ENCODE measurements at places on chromosomes 5 and 9.

- no peak for DNase-seq
Observed at GRCh38 chr9:131480258-131480657, 22.5 kb upstream of the POMT1 start.

DNA sequence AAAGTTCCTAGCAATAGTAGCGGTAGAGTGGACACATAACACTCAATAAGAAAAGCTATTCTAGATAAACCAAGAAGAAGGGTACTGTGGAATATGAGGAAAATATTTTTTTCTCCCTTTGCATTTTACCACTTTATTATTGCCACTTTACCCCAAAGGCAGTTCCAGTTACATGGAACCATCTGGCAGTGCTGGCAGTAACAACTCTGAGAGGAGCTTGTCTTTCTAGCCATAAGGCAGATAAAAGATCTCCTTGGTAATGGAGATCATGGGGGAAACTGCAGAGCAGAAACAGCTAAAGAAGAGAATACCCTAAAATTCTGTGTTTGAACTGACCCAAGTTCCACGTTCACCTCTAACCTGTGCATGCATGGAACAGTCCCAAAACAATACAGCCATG, 38.5 kb downstream of the UBTD2 start:
- no peak for DNase-seq

DNA sequence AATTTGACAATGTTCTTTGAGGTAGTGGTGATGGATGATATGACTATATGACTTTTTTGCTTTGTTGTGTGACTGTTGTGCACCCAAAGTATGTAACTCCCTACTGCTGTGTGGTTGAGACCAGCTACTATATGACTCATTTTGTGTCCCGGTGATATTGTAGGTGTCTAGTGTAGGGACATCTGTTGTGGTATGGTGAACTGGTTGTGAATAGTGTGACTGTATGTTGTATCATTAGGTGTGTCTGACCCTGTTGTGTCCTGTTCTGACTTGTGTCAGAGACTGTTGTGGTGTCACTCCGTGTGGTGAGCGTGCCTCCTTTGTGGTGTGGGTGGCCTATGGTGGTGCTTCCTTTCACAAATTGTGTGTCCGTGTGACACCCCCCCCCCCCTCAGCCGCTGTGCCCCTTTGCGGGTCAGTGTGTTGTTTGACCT, 11.2 kb upstream of the CXXC5 start:
- no peak for DNase-seq

- no peak for DNase-seq
Observed at GRCh38 chr9:105157171-105157583, 87.3 kb upstream of the SLC44A1 start.

GRCh38 chr5:149202910-149203451, 61.7 kb downstream of the ABLIM3 start:
- no peak for DNase-seq

- no peak for DNase-seq
Observed at GRCh38 chr9:130483371-130483971, 38.7 kb downstream of the ASS1 start.

DNA sequence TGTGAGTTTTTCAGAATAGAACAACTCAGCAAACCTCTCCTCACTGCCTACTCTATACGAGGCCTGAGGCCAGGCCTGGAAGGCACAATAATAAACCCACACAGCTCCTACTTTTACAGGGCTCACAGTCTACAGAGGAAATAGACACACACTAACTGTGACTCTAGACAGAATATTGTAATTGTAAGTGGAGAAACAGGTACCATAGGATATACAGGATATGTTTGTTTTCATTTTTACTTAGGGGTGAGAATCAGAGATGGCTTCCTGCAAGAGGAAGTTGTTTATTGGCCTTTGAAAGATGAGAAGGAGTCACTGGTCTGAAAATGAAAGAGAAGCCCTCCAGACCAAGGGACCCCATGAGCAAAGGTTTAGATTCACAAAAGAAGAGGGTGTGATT, 35.8 kb upstream of the TGFBR1 start:
- DNase-seq = no peak

- DNase-seq = no peak
Observed at GRCh38 chr5:17234374-17234773, 16.9 kb downstream of the BASP1 start.

DNA sequence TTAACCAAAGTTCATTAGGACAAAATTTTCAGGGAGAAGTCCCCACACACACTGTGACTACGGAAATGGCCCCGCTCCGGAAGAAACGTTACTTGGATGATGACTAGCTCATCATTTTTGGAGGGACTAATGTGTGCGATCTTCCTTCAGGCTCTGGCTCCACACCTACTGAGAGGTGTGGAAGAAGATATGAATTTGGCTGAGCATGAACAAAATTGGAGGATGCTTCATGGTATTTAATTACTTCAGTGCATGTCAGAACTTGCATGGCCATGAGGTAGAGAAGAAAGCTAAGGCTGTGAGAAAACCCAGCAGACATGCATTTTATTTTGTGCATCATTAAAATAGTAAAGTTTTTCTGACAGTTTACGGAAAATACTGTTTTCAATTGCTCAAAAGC, 202.1 kb upstream of the TLE4 start:
- no peak for DNase-seq

GRCh38 chr5:169836835-169837536, 143.3 kb downstream of the INSYN2B start:
- no peak for DNase-seq

DNA sequence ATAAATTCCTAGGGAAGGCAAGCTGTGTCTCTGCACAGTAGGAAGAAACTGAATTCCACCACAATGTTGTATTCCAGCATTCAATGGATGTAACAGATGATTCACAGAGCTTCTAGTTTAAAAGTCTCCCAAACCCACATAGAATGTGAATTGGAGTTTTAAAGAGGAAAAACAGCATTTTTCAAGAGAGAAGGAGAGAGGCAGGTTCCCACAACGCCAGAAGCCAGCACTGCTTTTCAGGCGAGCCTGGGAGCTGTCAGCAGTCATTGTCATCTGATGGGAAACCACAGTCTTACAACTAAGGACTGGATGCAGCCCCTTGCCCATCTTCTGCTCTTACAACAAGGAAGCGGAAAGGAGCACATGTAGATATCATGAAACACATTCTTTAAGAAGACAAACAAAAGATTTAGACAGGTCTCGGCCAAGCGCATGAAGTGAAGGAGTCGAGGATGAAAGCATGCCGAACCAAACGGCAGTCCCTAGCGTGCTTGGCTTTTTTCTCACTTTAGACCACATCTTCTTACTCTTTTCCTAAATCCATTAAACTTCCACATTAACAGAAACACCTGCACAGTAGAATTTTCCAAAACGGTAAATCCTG, 638 bp downstream of the DIRAS2 start:
- no peak for DNase-seq

- DNase-seq = no peak
Observed at GRCh38 chr9:6239048-6239461, 23.4 kb downstream of the IL33 start.

DNA sequence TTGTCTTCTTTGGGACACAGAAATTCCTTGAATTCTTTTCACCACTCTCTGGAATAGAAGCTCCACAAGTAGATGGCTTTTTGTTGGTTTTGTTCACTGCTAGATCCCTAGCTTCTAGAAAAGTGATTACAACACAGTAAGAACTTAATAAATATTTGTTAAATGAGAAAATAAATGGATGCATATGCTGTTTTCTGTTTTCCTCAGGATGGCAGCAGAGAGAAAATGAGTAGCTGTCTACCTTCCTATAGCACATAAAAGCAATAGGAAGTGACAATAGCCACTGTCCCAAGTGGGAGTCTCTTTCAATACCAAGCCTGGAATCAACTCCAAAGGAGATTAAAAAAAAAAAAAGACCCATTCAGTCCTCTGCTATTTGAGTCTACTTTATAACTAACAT, 100.6 kb upstream of the NREP start:
- DNase-seq = no peak

- DNase-seq = no peak
Observed at GRCh38 chr9:81480828-81481604, 208.3 kb downstream of the TLE1 start.

DNA sequence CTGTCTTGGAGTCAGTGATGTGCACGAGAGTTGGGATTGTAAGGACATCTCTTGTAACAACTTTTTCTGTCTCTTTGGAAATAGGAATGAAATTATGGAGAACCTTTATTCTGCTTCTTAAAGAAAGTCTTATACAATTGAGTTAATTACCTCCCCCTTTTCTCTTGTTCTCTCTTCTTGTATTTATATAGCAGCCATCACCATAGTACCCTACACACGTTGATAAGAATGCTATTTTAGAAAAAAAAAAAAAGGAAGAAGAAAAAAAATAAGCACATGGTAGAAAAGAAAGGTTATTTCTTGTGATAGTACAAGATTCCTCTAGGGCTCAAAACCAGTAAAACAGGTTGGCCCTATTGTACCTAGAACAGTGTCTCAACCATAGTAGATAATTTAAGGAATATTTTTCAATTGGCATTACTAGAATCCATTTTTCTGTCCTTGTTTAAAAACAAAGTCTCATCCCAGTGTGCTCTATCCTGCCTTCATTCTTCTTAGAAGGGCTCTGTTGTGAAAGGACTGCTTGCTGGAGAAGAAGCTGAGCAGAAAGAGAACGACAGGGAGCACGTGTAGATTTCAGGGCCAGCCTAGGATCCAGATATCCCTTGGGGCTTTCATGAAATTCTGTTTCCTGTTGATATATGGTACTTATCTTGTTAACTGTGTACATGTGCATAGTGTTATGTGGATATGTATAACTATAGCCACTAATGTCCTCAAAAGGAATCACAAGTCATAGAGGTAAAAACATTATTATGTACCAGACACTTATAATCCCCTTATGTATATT, 392.3 kb upstream of the MEF2C start:
- DNase-seq = no peak

DNA sequence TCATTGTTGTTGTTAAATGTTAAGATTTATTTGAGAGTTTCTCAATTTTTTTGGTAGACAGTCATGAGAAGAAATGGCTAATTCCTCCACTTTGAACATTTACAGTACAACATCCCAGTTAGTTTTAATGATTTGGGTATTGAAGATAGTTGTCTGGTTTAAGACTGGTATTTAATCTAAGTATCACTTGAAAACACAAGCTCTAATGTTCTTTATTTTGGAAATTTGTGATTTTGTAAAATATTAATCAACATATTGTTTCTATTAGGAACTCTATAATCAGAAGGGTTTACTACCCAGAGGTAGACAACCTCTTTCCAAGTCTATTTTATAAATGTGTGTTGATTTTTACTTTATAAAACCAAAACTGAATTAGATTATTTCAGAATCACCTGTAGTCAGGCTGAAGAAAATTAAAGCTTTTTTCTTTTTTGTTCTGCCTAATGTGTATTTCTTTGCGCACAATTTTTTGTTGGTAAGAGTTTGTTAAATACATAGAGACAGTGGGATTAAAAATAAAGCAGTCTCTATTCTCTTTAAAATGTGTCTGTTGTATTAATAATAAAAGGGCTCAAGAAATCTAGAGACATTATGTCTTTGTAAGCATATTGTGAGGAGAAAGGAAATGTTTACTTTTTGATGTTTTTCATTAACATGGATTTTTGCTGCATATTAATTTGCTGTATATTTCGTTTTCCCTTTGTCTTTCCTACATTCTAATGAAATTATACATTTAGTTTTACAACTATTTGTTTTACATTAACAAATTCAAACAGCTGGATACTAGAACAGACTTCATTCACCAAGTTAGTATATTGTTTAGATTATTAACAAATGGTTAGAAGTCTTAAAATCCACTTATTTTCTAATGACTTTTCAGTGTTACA, 3.9 kb upstream of the PURA start:
- DNase-seq = no peak

GRCh38 chr9:79632705-79633104, 60.9 kb downstream of the TLE4 start:
- DNase-seq = no peak

DNA sequence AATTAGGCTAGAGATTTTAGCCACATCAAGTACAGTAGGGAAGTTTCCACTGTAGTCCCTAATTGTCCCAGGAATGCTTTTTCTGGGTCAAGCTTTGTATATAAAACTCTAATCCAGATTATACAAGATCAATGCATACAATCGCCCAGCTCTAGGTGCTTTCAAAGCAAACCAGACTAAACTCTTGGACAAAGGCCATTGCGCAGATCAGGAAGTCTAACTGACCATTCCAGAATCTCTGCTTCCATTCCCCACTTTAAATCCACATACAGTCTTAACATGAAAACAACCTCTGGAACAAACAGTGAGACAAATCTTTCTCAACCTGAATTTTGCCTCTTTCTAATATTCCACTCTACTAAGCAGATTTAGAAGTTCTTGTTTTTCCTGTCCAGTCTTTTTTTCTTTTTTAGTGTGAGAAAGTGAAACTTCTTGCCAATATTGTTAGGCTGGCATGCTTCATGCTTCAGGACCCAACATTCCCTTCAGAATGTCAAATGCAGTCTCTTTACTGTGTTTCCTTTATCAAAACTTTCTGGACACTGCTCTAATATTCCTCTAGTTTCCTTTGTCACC, 76.1 kb downstream of the ITGA1 start:
- DNase-seq = no peak

- peak; percentile 78 for DNase-seq
Observed at GRCh38 chr9:6759185-6759977, 1.6 kb downstream of the KDM4C start.

DNA sequence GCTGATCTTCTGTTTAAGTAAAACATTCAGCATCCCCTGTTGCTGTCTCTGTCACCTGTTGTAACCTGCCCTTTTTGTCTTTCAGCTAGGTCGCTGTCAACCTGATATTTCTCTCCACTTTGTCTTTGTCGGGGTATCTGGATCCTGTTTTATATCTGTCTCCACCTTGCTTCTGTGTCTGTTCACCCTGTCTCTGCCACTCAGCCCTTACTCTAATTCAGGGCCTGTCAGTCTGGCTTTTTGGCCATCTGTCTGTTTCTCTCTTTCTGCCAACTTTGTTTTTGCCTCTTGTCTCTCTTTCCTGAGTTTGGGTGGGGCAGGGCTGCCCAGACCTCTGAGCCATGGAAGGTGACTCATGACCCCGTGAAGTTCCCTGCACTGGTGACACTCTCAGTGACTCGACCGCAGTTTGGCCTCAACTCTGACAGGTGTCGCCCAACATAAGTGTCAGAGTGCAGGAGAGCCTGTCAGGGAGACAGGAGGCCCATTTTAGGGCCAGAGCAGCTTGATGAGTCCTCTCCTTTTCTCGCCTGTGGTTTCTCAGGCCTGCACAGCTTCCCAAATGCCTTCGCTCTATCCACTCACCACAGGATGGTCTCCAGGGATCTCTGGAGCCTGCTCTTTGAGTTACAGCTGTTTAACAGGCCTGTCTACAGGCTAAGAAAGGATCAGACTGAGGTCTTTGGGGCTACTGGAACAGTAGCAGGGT, 868 bp downstream of the ZBTB43 start:
- DNase-seq = peak; percentile 67

DNA sequence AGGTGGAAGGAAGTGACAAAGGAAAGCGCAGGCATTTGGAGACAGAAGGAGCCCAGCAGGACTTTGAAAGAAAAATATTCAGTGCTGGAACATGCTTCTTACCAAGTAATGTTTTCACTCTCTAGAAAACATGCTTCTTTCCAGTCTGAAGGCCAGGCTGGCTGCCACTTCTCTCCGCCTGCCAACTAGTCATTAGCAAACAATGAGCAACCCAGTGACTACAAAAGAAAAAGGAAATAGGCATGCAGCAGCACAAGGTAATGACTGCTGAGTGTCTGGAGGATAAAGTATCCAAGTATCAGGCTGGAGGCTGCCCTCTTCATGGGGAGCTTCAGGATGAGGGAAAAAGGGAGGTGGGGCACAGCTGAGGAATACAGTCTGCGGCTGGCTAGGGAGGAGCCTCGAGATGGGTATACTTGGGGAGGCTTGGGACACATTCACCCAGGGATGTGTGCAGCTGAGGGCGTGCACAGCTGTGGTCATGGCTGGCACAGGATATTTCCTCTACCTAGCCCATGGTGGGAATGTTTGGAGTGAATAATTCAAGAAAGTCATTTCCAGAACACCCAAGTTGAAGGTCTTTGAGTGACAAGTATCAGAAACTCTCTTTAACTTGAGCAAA, 161.5 kb upstream of the KIF2A start:
- DNase-seq = no peak

Measured in T-helper 2 cell (primary cell).